Activated T-cell treated with anti-CD3 and anti-CD28 coated beads for 24 hours (primary cell): ENCODE measurements at places on chromosomes 7 and 10.

DNA sequence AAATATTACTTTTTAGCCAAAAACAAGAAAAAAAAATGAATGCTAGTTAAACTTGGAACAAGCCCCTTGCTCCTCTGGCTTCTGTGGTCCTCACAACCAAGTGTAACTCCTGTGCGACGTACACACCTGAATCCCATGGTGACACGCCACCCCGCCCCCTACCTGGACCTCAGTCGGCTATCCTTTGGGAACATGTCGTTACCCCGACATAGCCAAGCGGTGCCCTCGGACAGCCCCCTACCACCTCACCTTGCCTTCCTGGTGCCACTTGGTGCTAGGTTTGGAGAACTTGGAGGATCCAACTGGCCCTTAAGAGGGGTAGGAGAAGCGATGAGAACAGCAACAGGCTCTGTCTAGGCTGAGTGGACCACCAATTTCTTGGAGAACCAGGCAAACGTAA is 12.0 kb upstream of the SMARCD3 start:
- no peak for DNase-seq

GRCh38 chr10:78595269-78595619 is 473.5 kb upstream of the ZMIZ1 start:
- no peak for DNase-seq

DNA sequence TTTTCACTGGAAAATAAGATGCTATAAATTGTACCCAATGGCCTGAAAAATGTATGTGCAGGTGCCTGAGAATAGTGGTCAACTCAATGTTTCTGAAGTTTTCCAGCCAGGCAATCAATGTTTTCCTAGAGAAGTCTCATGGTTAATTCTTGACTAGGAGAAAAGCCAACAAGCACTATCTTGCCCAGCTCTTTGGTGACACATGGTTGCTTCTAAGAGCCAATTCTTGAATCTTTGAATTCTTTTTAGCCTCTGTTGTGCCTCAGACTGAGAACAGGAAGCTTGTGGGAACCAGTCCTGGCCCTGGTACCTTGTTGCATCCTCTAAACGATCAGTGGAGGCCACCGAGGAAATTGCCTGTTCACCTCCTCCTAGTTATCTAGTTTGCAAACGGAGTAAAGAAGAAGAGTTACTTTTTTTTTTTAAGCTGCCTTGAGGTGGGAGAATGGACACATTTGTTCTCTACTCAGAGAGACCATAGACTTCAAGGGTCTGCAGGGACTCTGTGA is 144.0 kb upstream of the MKLN1 start:
- DNase-seq, result no peak

GRCh38 chr7:14292737-14293136 is 303.3 kb upstream of the ETV1 start:
- DNase-seq, result no peak

DNA sequence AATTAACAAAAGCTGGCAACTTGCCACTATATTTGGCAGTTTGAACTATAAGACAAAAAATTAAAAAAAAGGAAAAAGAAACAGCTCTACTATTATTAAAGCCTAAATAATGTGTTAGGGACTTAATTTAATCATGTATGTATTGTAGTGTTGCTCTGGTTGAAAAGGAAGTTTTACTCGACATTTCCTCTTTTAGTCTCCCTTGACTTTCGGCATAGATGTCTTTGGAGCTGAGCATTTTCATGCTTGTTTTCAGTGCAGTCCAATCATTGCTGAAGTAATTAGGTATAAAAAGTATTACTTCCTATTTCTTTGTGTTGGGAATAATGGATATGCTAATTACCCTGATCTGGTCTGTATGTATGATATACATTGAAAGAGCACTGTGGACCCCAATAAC is 216.8 kb upstream of the KLF6 start:
- DNase-seq, result no peak
